ENCODE measurements at places on chromosomes 5 and 9.

DNA sequence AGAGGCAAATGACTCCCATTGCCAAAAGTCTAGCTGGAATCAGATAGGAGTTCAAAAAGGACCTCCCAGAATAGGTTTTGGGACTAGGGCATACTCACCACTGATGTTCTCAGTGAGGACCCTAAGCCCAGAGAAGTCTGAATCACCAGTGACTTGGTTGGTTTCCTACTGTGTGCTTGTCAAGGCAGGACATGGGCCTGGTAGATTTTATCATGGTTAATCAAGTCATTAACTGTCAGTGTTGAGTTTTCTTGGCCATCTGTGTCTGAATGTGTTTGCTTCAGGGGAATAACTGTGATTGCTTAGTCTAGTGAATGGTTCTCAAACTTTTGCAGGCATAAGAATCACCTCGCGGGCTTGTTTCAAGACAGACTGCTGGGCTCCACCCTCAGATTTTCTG lies 99.0 kb upstream of the GDNF start:
- no peak for DNase-seq

- no peak for DNase-seq
These were observed 664 bp upstream of the IL11RA start for GRCh38 chr9:34651321-34651720.

GRCh38 chr5:149348518-149348917 lies 3.2 kb downstream of the GRPEL2 start:
- no peak for DNase-seq

DNA sequence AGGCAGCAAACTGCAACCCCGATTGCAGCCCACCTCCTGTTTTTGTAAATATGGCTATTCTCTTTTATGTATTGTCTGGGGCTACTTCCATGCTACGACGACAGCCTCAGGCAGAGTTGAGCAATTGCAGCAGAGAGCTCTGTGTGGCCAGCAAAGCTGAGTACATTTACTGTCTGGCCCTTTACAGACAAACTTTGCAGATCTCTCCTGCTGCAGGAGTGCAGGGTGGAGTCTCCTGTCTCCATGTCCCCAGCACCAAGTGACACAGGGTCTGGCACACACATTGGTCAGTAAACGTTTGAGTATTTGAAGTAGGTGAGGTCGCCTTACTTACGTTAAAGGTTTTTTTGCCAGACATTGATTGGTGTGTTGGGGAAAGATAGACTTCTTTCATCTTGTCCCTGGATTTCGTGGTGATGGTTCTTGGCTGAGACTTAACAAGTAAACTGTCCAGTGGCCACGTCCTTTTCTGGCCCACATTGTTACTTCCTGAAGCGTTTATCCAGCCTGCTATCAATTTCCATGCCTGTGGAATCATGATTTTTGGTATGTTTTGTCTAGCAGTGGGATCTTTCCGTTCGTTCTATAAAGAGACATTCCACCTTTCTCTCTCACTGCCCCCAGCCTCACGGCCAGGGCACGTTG lies 27.2 kb downstream of the PRRC2B start:
- no peak for DNase-seq

- no peak for DNase-seq
These were observed 577.4 kb downstream of the ACTL7B start for GRCh38 chr9:108278341-108278740.

GRCh38 chr9:76529653-76530052 lies 70.7 kb downstream of the GCNT1 start:
- no peak for DNase-seq

- no peak for DNase-seq
These were observed 186.8 kb downstream of the TMEM161B start for GRCh38 chr5:88081877-88082276.

DNA sequence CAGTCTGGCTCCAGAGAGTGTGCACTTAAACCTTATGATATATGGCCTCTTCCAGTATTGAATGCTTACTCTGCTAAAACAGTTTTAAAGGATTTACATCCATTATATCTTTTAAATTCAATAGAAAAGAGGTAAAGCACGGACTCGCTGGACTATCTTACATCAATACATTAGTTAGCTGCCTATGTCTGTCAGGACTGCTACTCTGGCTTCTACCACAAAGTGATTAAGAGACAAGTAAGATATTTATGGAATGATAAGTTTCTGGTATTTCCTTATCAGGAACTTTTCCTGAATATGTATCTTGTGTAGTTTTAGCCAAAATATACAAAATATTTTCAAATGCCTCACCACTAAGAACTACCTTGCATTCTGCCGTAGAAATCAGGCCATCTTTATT lies 295.1 kb downstream of the ISL1 start:
- no peak for DNase-seq

DNA sequence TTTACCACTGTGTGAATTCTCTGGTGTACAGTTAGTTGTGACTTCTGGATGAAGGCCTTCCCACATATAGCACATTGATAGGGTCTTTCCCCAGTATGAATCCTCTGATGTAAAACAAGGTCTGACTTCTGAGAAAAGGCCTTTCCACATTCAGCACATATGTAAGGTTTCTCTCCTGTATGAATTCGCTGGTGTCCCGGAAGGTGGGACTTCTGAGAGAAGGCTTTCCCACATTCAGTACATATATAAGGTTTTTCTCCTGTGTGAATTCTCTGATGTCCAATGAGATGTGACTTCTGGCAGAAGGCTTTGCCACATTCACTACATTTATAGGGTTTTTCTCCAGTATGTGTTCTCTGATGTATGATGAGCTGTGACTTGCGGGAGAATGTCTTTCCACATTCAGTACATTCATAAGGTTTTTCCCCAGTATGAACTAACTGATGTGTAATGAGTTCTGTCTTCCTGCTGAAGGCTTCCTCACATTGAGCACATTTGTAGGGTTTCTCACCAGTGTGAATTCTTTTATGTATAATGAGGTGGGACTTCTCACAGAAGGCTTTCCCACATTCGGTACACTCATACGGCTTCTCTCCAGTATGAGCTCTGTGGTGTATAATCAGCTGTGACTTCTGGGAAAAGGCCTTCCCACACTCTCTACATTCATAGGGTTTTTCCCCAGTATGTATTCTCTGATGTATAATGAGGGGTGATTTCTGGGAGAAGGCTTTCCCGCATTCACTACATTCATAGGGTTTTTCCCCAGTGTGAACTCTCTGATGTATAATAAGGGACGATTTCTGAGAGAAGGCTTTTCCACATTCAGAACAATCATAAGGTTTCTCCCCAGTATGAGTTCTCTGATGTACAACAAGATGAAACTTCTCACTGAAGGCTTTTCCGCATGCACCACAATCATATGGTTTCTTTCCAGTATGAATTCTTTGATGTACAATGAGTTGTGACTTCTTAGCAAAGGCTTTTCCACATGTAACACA lies 9.1 kb downstream of the ZNF300 start:
- no peak for DNase-seq

- DNase-seq, result no peak
These were observed 401.2 kb upstream of the RORB start for GRCh38 chr9:74095925-74096324.

GRCh38 chr5:1330146-1330846 lies 14.6 kb downstream of the CLPTM1L start:
- no peak for DNase-seq

DNA sequence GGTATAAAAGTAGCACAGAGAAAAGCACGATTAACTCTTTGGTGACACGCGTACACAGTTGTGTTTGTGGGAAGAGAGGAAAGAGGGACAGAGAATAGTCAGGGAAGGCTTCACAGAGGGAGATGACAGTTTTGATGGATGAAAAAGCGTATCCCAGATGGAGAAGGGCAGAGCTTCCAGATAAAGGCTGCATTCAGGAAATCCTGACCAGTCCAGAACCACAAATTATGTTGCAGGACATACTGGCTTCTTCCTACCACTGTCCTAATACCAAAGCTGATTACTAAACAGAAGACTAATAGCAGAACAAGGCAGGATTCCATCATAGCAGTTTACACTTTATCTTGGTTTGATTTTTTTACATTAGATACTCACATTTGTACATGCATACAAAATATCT lies 34.5 kb downstream of the SLC31A2 start:
- DNase-seq, result no peak

- no peak for DNase-seq
These were observed 125.3 kb upstream of the ABCA1 start for GRCh38 chr9:105053209-105053652.

GRCh38 chr5:109156885-109157284 lies 252.9 kb downstream of the PJA2 start:
- no peak for DNase-seq
